ENCODE measurements at places on chromosomes 4 and X. TPM values are rescaled to one million over a fixed set of nuclear protein-coding genes. Genes with fewer than 3 reads are reported as not detected.

The MAGEA9B gene
- total RNA-seq, result not detected

The XAGE1A gene
- not detected for total RNA-seq

The FRMD7 gene
- total RNA-seq, result 0.28 TPM

The HNRNPH2 gene
- total RNA-seq, result 24.9 TPM

The HTN3 gene
- total RNA-seq, result not detected

The ARMCX4 gene
- 19.3 TPM for total RNA-seq

The FMR1NB gene
- not detected for total RNA-seq

DNA sequence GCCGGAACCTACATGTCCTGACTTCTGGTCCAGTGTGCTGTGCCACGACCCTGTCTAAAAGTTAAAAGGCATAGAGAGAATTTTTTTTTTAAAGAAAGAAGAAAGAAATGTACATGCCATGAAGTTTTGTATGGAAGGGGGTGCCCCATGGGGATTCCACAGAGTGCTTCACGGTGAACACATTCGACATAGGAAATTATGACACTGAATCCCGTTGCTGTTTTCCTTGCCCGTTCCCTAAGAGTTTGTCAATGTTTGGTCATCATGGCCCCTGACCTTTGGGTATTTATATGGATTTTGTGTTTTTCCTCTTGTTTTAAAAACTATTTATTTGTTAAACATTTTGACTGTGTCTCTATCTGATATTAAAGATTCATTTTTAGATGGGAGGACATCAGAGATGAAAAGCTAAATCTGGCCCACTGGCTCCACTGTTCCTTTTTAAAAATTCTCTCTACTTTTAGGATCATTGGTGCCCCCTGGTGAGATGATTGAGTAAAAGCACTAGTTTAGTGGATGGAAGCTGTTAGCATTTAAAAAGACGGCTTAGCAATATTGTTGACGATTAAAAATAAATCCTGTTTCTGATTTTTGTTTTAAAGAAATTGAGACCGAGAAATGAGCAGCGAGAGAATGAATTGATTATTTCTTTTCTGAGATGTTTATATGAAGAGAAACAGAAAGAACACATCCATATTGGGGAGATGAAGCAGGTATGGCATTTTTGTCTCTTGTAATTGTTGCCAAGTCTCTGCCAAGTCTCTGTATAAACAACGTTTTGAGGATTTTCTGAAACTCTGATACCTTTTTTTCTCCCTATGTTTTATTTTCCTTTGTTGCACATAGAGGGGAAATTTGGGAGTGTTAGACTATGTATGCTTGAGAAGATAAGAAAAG is 75.0 kb downstream of the PTTG2 start:
- DNase-seq, result no peak

DNA sequence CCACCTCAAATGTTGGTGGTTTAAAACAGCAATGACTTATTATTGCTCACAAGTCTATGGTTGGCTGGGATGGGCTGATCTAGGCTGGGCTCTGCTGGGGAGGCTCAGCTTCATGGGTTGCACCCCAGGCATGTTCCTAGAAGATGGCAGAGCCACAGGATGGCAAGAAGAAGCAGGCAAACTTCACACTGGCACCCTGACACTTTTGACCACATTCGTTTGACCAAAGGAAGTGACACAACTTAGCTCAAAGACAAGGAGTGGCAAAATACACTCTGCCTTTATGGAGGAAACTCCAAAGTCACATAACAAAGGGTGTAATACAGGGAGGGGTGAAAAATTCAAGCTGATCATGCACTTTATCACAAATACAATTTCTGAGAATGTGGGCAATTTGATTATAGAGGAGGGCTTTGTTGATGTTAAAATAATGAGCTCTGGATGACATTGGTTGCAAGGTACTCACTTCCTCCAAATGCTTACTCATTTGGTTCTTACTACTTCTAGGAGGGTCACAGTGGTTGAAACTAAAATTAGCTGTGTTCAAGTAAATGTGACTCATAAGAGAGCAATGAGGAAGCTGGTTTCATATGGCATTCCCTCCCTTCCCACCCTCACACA is 249.2 kb upstream of the RPS6KA3 start:
- DNase-seq, result no peak

DNA sequence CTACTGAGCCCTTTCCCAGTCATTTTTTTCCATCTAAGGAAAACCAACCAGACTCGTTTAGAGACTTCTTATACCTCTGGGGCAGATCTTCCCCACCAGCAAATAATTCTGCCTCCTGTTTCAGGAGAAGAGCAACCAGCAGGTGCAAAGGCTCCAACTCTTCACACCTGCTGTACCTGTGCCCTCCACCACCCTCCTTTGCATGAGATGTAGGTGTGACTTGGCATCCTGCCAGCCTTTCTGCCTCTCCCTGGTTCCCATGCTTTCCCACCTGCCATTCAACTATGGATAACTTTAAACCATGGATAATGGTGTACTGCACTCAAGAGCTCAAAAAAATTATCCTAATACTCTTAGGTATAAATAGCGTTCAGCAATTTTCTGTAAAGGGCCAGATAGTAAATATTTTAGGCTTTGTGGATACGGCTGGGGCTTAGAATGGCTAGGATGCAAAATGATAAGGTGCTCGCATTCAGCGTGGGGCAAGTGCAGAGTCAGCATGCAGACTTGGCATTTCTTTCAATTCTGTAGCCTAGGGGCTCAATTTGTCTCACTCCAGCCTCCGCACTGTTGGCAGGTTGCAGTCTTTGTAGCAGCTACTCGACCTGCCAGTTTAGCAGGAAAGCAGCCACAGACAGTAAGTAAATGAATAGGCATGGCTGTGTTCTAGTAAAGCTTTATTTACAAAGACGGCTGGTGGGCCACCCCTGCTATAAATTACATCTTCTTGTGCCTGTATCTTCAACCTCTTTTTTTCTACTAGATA is 79.8 kb downstream of the HCCS start:
- no peak for DNase-seq

DNA sequence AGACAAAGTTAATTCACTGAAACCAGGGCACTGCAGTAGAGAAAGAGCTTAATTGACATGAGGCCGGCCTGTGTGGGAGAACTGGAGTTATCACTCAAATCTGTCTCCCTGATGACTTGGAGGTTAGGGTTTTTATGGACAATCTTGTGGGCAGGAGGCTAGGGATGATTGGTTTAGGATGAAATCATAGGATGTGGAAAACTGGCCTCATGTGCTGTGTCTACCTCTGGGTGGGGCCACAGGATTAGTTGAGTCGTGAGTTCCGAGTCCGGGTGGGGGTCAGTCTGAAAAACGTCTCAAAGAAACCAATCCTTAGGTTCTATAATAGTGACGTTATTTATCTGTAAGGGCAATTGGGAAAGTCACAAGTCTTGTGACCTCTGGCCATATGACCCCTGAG is 68.1 kb downstream of the UCHL1 start:
- DNase-seq, result no peak

- no peak for DNase-seq
These were observed 151.0 kb upstream of the PPARGC1A start for GRCh38 chr4:24040811-24041210.

GRCh38 chrX:109770780-109771179 is 37.7 kb upstream of the ACSL4 start:
- no peak for DNase-seq

DNA sequence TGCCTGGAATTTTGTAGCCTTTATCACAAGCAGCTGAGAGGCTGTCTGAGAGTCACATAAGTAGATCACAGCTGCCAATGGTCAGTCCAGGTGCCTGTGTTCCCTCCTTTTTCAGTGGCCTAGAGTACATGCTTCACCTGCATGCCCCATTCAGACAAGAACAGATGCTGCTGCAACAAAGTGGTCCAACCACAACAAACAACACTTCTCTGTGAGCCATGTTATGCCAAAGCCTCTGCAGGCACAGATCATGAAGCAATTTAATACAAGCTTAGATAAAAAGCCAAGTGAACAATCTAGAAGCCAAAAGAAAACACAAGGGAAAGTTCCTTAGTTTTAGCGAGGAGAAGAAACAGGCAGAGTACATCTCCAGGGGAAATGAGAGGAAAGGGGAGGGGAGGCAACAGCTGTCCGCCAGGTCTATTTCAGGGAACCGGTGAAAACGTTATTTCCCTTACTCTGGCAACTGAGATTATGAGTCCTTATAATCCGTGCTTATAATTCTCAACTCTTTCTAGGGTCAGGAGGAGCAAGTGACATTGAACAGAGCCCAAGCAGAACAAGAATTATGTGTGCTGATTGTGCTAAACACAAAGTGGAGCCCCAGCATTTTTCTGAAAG is 92.6 kb downstream of the TSPAN5 start:
- DNase-seq, result no peak

DNA sequence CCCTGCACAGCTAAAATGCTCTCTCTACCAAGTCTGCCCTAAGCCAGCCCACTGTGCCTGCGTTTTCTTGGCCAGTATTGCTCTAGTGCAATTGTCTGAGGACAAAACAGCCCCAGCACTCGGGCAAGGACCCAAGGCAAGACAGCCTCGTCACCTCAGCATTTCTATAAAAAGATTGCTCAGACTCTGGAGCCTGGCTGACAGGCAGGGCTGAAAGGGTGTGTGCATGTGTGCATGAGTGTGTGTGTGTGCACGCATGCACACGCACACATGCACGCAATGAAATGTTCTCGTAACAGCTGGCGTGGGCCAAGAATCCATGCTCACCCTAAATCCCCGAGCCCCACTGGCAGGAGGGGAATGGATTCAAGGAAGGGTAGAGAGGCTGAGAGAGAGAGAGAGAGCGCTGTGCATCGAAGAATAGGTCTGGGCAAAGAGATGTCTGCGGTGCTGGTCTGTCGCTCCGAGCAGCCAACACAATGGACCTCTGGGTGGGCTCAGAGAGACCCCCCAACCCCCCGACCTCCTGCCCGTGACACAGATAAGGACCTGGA is 579.2 kb downstream of the BCOR start:
- DNase-seq, result peak; percentile 7

GRCh38 chr4:54169176-54169575 is 59.9 kb upstream of the PDGFRA start:
- no peak for DNase-seq

DNA sequence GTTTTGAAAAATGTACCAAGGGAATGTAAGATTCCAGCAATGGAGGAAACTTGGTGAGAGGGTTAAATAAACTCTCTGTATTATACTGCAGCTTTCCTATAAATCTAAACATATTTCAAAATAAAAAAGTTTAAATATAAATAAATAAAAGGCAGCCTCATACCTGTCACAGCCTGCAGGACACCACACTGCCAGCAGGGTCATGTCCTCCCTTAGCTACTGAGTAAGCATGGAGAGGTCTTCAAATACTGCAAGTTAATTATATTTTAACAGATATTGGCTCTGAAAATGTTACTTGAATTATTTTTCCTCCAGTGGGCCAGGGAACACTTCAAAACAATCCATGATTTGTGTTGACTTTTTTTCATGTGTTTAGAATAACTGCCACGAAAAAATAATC is 852.8 kb upstream of the PCDH7 start:
- DNase-seq, result no peak

All from thoracic aorta (tissue), 2 donors.